ENCODE measurements at places on chromosomes 5 and 9. TPM values are rescaled to one million over a fixed set of nuclear protein-coding genes. Genes with fewer than 3 reads are reported as not detected.

Gene SLC45A2
- total RNA-seq: under 0.01 TPM

Gene EFNA5
- total RNA-seq: 3.5 TPM

Gene AMBP
- total RNA-seq: 0.17 TPM

Gene NUTM2G
- total RNA-seq: not detected

DNA sequence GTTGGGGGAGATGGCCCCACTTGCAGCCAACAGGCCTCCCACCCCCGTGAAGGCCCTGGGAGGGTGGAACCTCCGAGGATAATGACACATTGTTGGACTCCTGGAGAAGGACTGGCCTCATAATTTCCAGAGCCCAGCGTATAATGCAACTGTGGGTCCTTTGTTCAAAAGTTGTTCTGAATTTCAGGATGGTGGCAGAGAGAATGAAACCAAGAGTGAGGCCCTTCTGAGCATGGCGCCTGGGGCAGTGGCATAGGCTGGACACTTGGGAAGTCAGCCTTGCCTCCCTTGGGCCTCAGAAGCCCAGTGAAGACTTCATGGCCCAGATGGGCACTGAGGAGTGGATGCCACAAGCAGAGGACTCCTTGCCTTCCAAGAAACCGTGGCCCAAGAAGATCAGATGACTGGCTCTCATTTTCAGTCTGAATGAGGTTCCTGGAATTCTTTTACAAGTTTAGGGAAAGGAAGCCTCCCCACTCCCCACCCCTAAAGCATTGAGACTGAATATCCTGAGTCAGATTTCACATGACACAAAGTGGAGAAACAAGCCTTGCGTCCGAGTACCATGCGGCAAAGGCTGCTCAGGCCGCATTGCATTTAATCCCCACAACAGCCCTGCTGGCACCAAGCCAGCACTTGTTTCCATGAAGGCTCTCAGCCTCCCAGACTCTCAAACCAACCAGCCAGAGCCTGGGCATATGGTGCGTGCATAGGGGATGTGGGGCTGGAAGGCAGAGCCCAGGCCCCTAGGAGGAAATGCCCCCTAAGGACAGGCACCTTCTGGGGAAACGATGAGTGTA lies 96.7 kb upstream of the SMIM23 start:
- H3K27me3 ChIP-seq: no peaks in the 10 kb centered on the region
- H3K27ac ChIP-seq: no peak overlapping the region
- no peaks in the 10 kb centered on the region for H3K36me3 ChIP-seq
- no peak overlapping the region for H3K4me3 ChIP-seq
- DNase-seq: no peak
- no peaks in the 10 kb centered on the region for H3K4me1 ChIP-seq

DNA sequence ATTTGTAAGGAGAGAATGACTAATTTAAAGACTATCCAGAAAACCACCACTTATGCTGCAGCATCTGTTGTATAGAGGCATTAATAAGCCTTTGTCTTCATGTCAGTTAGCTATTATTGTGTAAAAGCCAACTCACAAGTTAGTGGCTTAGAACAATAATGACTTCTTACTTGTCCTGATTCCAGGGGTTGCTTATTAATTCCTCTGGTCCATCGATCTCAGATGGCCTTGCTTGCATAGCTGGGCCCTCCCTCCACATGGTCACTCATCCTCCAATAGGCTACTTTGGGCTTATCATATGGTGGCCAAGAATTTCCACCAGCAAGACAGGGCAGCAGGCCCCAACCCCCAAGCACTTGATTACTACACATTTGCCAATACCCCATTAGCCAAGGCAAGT lies 44.5 kb upstream of the STK32A start:
- H3K4me3 ChIP-seq: no peak overlapping the region
- no peak overlapping the region for H3K27ac ChIP-seq
- no peaks in the 10 kb centered on the region for H3K36me3 ChIP-seq
- no peak for DNase-seq
- H3K27me3 ChIP-seq: no peaks in the 10 kb centered on the region

DNA sequence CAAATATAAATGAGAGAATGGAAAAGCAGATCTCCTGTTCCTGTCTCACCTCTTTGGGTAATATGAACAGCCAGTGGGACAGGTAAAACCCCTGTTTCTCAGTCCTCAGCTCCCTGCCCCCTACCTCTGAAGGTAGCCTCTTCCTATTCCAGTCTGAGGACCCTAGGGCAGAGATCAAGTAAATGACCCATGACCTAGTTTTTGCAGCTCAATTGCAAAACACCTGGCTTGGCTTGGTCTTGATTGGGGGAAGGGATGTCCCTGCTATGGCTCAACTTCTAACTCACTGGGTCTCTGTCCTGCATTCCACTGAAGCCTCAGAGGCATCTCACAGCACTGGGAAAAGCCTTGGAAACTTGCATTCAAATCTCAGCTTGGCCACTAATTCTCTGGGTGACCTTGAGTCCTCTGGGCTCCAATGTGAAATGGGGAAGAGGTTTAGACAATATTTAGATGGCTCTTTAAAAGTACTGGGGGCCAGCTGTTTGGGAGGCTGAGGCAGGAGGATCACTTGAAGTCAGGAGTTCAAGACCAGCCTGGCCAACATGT lies 1.6 kb upstream of the GALT start:
- no peak for DNase-seq
- peaks cover 6% of the 10 kb centered on the region for H3K36me3 ChIP-seq

DNA sequence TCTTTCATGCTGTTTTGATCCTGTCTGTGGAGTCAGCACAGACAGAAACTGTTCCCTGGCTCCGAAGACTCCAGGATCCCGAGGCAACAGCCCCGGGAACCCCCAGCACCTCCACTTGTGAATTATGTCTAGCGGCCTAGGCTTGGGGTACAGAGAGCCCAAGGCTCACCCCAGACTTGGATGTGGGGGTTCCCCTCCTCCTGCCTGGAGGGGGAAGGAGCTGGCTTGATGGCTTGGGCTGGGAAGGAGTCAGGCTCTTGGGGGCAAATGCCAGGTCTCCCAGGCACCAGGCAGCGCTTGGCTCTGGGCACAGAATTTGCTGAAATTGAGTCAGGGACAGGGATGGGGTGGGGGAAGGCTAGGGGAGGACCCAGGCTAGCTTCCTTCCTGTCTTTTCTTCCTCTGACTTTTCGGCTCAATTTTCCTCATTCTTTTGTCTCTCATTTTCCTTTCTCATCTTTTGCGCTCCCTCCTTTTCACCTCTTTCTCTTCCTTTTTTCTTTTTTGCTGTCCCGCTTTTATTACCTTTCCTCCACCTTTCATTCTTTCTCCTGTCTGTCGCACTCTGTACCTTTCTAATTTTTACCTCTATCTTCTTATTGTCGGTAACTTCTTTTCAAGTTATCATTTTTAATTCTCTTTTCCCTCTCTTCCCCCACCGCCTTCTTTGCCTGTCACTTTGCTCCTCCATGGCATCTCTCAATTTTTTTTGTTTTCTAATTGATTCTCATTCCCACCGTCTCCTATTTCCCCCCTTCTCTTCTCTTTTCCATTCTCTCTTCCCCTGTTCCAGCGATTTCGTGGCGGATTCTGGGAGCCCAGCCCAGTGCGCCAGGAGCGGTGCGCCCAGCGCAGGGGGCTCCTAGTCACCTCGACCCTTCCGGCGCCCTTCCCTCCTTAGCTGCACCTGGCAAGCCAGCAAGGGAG lies 10.5 kb downstream of the MSX2 start:
- no peaks in the 10 kb centered on the region for H3K4me1 ChIP-seq
- H3K27ac ChIP-seq: no peak overlapping the region
- H3K36me3 ChIP-seq: no peaks in the 10 kb centered on the region
- H3K27me3 ChIP-seq: peaks cover 30% of the 10 kb centered on the region
- H3K4me3 ChIP-seq: no peak overlapping the region

GRCh38 chr9:84821431-84821830 lies 151.9 kb downstream of the NTRK2 start:
- no peaks in the 10 kb centered on the region for H3K36me3 ChIP-seq
- no peaks in the 10 kb centered on the region for H3K4me1 ChIP-seq
- no peaks in the 10 kb centered on the region for H3K27me3 ChIP-seq
- DNase-seq: no peak

GRCh38 chr5:149618581-149619248 lies 37.4 kb downstream of the ARHGEF37 start:
- peaks cover 6% of the 10 kb centered on the region for H3K4me1 ChIP-seq
- H3K27ac ChIP-seq: no peak overlapping the region
- H3K36me3 ChIP-seq: no peaks in the 10 kb centered on the region

- H3K4me1 ChIP-seq: peaks cover 14% of the 10 kb centered on the region
- no peak overlapping the region for H3K4me3 ChIP-seq
- H3K36me3 ChIP-seq: no peaks in the 10 kb centered on the region
- peak overlapping the region; percentile 17 for H3K27ac ChIP-seq
- DNase-seq: peak; percentile 86
These were observed 81.9 kb downstream of the EBF1 start for GRCh38 chr5:159017786-159018185.

GRCh38 chr9:121299467-121300282 lies 31.7 kb downstream of the GSN start:
- no peak for DNase-seq
- H3K4me3 ChIP-seq: peak overlapping the region; percentile 35
- peaks cover 11% of the 10 kb centered on the region for H3K4me1 ChIP-seq
- peak overlapping the region; percentile 27 for H3K27ac ChIP-seq
- H3K36me3 ChIP-seq: peaks cover 28% of the 10 kb centered on the region
- no peaks in the 10 kb centered on the region for H3K27me3 ChIP-seq

DNA sequence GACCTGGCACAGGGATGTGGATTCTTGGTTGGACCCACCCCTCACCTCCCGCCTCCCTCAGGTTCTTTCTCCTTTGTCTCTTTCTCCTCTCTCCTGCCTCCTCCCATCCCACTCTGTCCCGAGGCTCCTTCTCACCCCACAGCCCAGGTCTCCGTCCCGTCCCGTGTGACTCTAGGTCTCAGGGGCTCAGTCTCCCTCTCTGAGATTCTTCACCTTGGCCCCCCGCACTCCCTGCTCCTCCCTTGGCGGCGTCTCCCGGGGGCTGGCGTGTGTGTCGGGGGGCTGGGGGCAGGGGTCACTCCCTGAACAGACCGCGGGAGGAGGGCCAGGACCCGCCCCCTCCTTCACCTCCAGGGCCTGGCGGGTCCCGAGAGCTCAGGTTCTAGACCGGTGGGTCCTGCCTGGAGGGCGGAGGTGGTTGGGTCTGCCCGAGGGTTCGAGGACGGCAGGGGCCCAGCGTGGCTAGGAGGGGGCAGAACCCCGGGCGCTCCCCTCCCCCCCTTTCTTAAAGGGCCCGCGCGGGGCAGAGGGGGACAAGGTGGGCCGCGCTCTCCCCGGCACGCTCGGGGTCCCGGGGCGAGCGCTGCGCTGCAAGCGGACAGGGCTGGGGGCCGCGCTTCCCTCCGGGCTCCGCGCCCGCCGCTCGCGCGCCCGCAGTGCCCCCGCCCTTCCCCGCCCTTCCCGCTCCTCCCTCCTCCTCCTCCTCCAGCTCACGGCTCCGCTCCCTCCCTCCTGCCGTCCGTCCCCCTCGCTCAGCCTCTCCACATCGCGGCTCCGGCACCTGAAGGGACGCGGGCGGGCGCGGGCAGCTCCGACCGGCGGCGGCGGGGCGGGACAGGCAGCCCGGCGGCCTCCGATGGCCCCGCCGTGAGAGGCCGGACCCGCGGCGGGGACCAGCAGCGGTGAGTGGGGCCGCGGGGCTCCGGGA lies at the start of gene PSD2:
Gene PSD2 (plus strand): TSS at position 735 of the 928 bp plus-strand sequence. CDS start 13,633 bp downstream, outside the sequence.
- H3K27me3 ChIP-seq: peaks cover 49% of the 10 kb centered on the region
- peak; percentile 16 for DNase-seq
- no peak within 1 kb of the TSS for H3K4me3 ChIP-seq
- H3K4me1 ChIP-seq: no peaks in the 10 kb centered on the region

DNA sequence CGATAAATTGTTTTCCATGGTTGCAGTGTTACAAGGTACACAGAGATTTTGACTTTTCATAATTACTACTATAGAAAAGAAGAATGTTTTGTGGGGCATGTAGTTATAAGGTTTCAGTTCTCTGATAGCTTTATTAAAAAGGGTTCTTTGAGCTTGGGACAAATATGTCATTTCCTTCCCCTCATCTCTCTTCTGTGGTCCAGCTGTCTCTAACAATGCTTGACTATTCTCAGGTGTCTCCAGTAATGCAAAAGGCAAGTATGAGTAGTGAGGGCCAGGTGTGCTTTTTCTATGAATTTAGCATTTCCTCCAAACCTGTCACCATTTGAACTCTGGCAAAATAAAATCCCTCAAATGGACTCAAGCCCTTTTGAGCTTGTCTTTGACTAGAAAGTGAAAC lies 84.3 kb downstream of the SLF1 start:
- no peaks in the 10 kb centered on the region for H3K36me3 ChIP-seq
- H3K27ac ChIP-seq: no peak overlapping the region
- H3K27me3 ChIP-seq: no peaks in the 10 kb centered on the region
- H3K4me1 ChIP-seq: no peaks in the 10 kb centered on the region
- no peak for DNase-seq
- no peak overlapping the region for H3K4me3 ChIP-seq

DNA sequence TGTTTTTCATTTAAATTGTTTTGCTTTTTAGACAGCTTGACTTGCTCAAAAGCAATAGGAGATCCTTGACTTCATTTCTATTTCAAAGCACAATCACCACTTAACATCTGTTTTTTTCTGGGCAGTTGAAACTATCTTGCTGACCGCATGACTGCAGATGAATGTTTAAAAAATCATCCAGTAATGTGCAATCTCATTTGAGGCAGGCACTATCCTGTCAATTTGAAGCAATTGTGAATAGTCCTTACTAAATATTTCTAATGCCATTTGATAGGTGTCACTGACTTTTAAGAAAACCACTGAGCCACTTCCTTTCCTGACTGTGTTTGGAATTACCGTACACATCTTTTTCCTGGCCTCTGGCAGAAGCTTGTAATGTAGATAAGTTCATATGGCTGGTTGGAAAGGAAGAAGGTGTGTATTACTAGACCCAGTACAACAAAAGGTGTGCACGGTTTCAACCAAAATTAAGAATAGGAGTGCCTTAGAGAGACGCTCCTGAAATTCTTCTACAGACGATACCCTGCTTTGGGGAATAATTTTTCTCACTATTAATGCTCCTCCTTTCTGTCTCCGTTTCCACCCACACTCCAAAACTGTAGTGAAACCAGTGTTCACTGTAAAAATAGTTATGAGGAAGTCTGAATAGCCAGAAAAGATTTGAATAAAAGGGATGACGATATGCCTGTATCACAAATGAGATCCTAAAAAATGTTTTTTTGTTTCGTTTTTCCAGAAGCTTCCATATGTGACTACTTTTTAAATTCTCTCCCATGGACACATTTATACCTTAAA lies 136.7 kb upstream of the MOCS2 start:
- peaks cover 24% of the 10 kb centered on the region for H3K4me1 ChIP-seq
- H3K27me3 ChIP-seq: no peaks in the 10 kb centered on the region
- H3K27ac ChIP-seq: peak overlapping the region; percentile 68
- DNase-seq: peak; percentile 86
- H3K36me3 ChIP-seq: no peaks in the 10 kb centered on the region

DNA sequence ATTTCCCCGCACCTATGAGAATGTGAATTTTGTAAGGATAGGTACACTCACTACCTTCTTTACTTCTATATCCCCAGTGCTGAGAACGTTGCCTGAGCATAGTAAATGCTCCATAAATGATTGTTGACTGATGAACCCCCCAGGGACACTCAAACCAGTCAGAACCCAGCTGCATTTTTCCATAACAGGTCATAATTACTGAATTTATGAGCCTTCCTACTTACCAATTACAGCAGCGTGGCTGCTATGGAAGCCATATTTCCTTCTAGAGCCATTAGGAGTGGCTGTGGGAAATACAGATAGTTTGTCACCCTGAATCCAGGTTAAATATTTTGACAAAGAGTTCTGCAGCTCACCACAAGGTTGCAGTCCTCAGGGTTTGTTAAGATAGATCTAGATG lies 135.0 kb downstream of the TAF11L14 start:
- H3K27me3 ChIP-seq: no peaks in the 10 kb centered on the region
- H3K4me1 ChIP-seq: no peaks in the 10 kb centered on the region
- H3K36me3 ChIP-seq: no peaks in the 10 kb centered on the region
- no peak overlapping the region for H3K27ac ChIP-seq
- no peak for DNase-seq
- H3K4me3 ChIP-seq: no peak overlapping the region

GRCh38 chr9:109817146-109817845 lies 37.3 kb downstream of the PALM2AKAP2 start:
- H3K36me3 ChIP-seq: no peaks in the 10 kb centered on the region
- H3K27me3 ChIP-seq: no peaks in the 10 kb centered on the region
- peak; percentile 91 for DNase-seq
- peaks cover 22% of the 10 kb centered on the region for H3K4me1 ChIP-seq
